ENCODE measurements at places on chromosomes 4 and X.

GRCh38 chr4:125357675-125358074, 42.9 kb downstream of the FAT4 start:
- no peak for DNase-seq

DNA sequence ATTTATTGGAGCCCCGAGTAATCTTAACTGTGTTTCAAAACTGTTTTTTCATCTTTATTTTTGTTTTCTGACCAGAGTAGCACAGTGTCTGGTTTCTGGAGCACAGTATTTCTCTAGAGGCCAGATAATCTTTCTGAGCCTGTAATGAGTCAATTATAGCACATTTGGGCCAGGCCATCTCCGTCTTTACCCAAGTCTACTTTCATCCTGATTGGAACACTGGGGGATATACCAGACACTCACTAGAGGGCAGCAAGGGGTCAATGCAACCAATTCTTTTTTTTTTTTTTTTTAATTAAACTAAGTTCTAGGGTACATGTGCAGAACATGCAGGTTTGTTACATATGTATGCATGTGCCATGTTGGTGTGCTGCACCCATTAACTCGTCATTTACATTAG, 282.0 kb downstream of the ARHGAP24 start:
- DNase-seq, result peak; percentile 16

- DNase-seq, result no peak
Observed at GRCh38 chr4:78309352-78309751, 242.2 kb upstream of the ANXA3 start.

DNA sequence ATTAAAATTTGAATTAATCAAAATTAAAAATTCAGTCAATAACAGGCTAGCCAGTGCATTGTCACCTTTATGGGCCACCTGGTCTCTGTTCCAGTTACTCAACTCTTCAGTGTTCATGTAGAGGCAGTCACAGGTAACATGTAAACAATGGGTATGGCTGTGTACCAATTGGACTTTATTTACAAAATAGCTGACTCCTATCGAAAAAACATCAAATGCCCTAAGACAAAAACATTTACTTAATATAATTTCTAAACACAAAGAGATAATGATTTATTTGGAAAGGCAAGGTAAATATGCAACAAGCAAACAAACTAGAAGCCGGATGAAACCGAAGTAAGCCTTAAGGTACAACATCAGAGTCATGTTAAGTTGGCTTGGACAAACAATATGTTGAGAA, 8.8 kb downstream of the TMEM150C start:
- no peak for DNase-seq

GRCh38 chr4:10743357-10743756, 58.8 kb upstream of the CLNK start:
- no peak for DNase-seq

All from WTC11 (cell line).